ENCODE measurements at places on chromosomes 11 and 22. TPM values are rescaled to one million over a fixed set of nuclear protein-coding genes. Genes with fewer than 3 reads are reported as not detected.

OR52N4 gene
- not detected for total RNA-seq

HPX gene
- total RNA-seq = 0.14 TPM

UCP3 gene
- 0.05 TPM for total RNA-seq

PC gene
- 6.8 TPM for total RNA-seq

ZBTB16 gene
- not detected for total RNA-seq

- DNase-seq = no peak
These were observed 5.9 kb upstream of the GRAMD4 start for GRCh38 chr22:46614025-46614931.

GRCh38 chr11:31651822-31652221, 142.3 kb downstream of the ELP4 start:
- no peak for DNase-seq

DNA sequence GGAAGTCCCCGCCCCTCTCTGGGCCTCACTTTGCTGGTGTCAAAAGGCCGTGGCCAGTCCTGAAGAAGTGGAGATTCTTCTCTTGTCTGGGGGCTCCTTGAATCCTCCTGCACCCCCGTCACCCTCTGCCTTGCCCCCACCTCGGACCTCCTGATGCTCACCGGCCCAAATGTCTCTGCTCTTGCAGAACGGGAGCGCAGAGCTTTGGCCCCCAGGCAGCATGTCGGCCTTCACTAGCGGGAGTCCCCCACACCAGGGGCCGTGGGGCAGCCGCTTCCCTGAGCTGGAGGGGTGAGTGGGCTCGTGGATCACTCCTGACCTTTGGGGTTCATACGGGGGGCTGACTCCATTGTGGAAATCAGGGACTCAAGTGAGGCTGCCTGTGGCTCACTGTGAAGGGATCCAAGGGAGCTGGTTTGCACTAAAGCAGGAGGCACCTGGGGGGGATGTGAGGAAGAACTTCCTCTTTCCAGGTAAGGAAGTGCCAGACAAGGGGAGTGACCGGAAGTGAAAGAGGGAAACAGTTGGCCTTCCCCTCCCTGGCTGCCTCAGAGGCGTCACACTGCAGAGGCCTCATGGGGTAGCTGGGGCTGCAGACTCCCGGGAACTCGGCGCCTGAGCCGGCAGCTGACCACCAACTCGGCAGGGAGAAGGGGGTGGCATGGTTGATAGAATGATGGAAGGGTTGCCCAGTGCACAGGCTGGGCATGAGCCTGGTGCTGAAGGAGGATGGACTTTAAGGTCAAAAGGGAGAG, 23.1 kb downstream of the CSF2RB start:
- no peak for DNase-seq

DNA sequence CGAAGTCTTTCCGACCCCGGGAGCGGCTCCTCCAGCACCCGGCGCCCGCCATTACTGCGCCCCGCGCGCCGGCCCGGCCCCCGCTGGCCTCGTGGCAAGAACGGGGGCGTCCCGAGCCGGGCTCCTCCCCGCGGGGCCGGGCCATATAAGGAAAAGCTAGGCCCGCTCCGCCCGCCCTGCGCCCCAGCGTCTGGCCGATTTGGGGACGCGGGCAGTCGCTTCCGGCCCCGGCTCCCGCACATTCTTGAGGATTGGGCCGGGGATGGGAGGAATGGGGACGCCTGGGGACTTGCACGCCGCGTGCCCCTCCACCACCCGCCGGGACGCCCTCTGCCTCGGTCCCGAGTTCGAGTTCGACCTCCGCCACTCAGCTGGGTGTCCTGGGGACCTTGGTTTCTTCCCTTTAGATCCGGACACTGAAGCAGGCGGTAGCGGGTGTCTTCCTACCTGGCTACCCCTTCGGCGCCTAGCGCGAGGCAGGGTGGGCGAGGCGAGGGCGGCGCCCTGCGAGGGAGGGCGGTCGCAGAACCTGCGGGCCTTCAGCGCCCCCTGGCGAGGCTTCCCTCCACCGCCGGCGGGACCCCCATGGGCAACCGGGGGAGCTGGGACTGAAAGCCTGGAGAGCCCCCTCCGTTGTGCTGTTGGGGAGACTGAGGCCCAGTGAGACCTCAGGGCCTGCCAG, 3.8 kb downstream of the SMTN start:
- DNase-seq = peak; percentile 37

DNA sequence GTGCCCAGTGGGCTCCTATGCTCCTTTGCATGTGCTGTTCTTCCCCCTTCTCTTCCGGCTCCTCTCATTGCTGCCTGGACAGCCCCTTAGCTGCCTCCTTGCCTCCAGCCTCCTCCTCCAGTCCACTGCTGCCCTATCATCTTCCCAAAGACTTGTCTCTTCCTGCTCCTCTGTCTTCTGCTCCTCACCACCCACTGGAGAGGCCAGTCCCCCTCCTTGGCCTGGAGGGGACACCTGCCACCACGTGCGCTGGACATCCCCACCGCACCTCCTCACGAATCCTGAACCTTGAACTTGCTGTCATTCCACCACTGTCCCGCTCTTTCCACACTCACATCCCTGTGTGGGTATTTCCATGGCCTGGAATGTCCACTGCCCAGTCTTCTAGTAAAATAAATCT, 49.8 kb downstream of the MICAL2 start:
- DNase-seq = no peak

DNA sequence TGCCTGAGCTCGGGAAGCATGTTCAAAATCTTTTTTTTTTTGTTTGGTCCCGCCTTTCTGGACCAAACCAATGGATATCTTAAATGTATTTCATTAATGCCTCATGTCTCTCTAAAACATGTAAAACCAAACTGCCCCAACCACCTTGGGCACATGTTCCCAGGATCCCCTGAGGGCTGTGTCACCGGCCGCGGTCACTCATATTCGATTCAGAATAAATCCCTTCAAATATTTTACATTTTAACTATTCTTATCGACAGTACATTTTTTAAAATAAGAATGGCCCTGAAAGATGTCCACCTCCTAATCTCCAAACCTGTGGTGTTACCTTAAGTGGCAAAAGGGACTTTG, 2.1 kb downstream of the RNH1 start:
- no peak for DNase-seq
